ENCODE measurements at places on chromosomes 13 and 19.
A peak's percentile ranks its signal among the peaks of the same experiment; 100 is the strongest.

DNA sequence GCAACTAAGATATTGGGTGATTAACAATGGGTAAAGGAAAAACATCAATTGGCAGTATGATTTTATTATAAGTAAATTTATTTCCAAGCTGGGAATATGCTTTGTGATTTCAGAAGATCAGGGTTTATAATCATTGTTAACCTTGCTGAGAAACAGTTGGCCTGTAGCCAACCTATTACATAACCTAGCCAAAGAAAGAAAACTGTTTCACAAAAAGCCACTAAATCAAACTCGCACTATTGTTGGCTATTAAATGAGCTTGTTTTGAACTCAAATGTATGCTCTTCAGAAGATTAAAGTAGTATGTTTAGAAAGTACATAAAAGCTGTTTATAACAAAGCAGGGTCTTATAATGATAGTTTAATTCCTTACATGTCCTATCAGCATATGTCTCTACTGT, 151.7 kb downstream of the LHFPL6 start:
- no peak for DNase-seq

- DNase-seq: no peak
Observed at GRCh38 chr13:108597943-108598342, 31.5 kb upstream of the MYO16 start.

- DNase-seq: no peak
Observed at GRCh38 chr19:4600893-4601292, 38.4 kb upstream of the TNFAIP8L1 start.

DNA sequence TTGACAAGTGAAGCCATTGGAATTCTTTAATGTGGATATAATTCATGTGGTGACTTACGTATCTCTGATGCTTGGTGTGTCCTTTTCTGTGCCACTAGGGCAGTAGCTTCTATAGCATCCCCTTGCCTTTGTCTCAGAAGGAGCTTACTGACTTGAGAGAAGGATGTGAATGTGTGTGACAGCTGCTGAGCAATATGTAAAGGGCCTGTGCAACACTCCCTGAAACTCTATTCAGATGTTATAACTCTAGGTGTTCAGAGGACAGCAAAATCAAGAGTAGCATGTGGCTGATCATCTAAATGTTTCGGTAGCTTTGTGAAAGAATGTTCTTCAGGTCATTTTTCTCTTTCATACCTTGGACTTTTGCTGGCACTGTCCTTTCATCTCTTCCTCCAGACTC, 189.5 kb downstream of the LMO7 start:
- DNase-seq: no peak

DNA sequence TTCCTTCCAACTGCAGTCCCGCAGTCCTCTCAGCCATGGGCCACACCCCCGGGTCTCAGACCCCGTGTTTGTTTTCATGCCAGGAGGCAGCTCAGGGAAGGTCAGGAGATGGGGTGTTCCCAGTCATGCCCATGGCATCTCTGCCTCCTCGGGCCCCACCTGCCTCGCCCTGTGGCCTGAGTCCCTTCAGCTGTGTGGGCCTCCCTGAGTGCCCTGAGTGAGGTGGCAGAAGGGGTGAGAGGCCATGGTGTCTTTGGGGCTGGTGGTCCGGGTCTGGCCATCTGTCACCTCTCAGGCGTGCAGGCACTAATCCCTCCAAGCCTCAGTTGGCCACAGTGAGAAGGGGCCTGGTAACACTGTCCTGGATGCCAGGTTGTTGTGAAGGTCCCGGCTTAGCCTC, 10.9 kb upstream of the KDM4B start:
- DNase-seq: no peak

- DNase-seq: peak; percentile 93
Observed at GRCh38 chr19:54937926-54938325, 9.4 kb downstream of the NLRP7 start.

- DNase-seq: no peak
Observed at GRCh38 chr13:68275758-68276157, 1045.6 kb upstream of the PCDH9 start.

DNA sequence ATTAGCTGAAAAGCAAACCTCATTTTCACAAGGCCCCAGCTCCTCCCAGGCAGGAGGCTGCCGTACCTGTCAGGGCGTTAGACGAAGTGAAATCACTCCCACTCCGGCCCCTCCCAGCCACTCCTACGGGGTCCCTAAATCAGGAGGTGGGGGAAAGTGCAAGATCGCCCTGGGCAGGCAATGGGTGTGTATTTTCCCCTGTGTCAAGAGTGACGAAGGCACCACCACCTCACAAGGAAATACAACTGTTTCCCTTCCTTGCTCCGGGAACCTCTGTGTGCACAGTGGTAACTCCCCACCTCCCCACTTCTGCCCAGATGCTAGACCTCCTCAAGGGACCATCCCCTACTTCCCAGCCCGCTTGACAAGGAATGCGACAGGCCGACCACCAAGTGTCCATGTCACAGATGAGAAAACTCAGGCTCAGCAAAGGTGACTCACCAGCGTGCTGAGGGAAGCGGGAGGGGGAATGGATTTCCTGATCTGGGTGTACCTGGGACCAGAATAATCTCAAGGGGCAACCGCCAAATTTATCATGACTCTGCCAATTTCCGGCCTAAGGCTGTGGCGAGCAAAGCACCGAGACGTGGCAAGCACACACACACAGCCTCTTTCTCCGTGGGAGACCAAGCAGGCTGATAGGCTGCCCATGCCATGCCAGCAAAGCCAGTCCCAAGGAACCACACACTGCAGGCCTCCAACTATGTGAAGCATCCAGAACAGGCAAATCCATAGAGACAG, 7.3 kb downstream of the PPP6R1 start:
- DNase-seq: no peak

DNA sequence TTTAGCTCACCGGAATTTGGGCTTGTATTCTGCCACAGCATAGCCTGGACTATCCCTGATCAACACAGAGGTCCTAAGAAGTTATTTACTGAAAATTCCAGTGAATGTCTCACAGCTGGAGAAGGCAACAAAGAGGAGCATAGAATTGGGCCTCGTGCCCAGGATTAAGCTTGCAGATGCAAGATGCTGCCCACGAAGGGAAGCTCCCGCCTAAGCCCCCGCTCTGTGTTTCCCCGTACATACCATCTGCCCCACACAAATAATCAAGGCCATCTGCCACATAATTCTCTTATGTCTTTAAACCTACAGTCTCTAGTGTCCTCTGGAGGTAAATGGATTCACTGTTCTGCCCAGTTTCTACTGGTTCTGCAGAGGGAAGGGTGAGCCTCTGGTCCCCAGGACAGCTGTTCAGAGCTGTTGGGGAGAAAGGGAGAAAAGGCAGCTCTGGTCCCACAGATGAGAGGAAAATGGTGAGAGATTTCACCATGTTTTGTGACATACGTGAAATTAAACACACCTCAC, 7.4 kb upstream of the TPP2 start:
- no peak for DNase-seq

DNA sequence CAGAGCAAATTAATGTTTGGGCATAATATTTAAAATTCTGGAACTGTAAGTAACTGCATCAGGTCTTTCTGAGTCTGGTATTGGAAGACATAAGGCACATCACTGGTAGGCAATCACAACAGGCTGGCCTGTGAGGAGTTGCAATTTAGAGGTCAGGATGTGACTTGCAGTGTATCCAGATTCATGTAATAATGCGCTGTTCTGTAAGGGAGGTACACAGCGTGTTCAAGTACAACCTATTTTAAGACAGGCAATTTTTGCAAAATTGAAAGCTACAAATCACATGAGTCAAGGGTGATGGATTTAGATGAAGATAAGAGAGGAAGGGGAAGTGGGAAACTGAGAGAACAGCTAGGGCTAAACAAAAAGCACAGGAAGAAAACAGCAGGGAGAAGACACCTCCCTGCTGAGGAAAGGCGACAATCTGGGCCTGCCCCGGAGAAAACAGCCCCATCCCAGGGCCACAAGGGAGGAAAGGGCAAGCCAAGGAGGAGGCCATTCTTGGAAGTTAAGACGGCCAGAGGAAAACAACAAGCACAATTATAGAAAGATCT, 138.1 kb downstream of the LACC1 start:
- no peak for DNase-seq

GRCh38 chr19:643736-644135, 4.1 kb downstream of the FGF22 start:
- no peak for DNase-seq
